T-helper 1 cell (primary cell): ENCODE measurements at places on chromosomes 6 and 20.

GRCh38 chr20:60664106-60664505 is 588.0 kb upstream of the CDH4 start:
- no peak for DNase-seq

DNA sequence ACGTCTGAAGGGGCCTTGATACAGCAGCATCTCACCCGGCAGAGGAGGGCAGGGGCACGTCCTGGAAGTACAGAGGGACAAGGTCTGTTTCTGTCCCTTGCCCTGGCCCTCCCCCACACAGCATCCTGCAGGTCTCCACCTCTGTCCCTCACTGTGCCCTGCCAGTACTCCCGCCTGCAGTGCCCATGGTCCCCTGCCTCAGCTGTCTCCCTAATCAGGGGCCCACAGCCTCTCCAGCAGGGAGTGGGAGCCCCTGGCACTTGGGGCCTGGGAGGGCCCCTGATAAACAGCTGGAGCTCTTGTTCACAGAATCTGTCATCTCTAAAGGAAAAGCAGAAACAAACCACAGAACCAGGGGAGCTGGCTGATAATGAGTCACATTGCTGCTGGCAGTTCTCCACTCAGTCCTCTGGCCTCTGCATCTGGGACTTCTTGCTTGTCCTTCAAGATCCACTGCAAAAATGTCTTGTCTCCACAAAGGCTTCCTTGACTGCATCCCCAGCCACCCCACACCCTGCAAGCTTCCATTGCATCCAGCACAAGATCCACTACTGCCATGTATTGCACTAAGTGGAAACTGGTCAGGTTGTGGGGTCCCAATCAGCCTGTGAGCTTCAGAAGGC is 33.2 kb upstream of the TAF8 start:
- no peak for DNase-seq

GRCh38 chr6:155880900-155881299 is 425.3 kb upstream of the NOX3 start:
- no peak for DNase-seq

- DNase-seq = peak; percentile 80
These were observed 93.4 kb upstream of the ASF1A start for GRCh38 chr6:118800394-118801071.

DNA sequence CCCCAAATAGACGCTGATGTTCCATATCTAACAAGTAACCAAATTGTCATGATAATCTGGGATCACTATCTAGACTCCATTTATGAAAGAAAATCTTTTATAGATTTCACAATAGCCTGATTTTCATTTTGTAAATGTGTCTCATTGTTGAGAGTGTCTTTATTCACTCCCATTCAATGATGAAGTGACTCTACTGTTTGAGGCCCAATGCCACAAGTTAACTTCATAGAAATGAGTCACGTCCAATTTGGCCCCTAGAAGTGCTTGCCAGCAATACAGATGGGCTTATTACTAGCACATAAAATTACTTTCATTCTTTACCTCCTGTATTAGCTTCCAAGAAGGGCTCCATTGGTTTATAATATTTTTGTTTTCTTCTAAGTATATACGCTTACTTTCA is 6.3 kb downstream of the IPCEF1 start:
- no peak for DNase-seq

GRCh38 chr20:61684583-61685235 is 381.0 kb downstream of the TAF4 start:
- no peak for DNase-seq

GRCh38 chr20:21101932-21102575 is 4.1 kb downstream of the LINC00237 start:
- no peak for DNase-seq

DNA sequence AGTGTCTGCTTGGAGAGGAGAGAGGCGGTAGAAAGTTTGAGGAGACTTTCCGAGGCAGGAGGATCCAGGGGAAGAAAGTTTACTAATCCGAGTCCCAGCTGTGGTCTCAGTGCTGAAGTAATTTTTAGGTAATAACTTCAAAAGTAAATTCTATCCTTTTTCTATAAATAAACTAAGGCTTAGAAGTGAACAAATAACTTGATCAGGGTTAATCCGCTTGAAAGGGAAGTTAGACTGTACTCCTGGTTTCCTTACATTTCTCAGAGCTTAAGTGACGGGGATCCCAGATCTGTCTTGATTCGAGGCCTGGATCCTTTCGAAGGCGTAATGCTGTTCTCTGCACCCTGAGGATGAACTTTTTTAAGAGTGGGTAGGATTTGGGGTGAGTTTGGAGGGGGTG is 2.6 kb downstream of the STK35 start:
- no peak for DNase-seq

DNA sequence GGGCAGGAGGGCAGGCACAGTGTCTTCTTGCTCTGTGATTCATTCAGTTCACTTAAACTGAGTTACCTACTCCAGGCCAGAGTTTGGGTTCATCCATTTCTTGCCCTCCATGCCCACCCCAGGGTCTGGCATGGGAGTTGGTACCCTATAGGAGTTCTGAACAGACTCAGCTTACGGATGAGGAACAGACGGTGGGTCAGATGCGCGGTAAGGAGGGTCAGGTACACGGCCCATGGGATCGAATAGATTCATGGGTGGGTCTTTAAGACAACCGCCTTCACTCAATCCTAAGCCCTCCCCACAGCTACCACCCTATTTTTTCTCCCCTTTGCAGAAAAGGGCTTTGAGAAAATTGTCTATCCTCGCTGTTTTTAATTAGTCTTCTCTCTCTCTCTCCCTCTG is 13.1 kb upstream of the TRIB3 start:
- no peak for DNase-seq

- DNase-seq = no peak
These were observed 39.9 kb upstream of the DST start for GRCh38 chr6:56682635-56683034.

GRCh38 chr20:4342609-4343008 is 327.3 kb upstream of the RNF24 start:
- no peak for DNase-seq

- no peak for DNase-seq
These were observed 129.5 kb upstream of the SULF2 start for GRCh38 chr20:47914792-47915191.

DNA sequence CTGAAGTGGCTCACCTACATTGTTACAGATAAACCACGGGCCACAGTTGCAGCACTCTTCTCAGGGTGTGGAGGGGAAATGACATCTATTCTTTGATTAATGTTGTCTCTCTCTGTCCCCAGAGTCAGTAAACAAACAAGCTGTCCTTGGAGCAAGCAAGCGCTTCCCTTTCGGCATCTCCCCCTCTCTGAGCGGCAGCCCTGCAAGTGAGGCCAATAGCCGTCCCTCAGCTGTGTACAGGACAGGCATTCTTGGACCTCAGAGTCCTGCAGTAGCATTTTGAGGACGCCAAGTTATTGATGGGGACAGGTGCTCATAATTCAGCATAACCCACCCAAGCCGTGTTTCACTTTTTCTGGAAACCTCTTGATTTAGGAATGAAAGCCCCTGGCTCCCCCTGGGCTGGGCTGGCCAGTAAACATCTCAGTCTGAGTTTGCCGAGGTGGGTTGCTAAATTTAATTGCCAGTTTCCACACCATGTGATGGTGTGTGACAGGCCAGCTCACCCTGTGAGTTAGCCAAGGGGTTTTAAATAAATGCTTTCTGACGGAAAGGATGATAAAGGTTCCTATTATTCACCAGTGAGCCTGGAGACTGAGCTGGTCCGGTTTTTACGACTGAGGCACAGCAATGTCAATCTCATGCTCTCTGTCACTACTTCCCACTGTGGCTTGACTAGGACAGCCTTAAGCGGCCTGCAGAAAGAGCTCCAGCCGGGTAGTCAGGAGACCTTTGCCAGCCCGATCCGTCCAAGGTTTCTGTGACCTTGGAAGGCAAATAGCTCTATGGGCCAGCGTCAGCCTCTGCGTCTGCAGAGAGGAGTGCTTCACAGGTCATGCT is 214.8 kb upstream of the RREB1 start:
- no peak for DNase-seq

DNA sequence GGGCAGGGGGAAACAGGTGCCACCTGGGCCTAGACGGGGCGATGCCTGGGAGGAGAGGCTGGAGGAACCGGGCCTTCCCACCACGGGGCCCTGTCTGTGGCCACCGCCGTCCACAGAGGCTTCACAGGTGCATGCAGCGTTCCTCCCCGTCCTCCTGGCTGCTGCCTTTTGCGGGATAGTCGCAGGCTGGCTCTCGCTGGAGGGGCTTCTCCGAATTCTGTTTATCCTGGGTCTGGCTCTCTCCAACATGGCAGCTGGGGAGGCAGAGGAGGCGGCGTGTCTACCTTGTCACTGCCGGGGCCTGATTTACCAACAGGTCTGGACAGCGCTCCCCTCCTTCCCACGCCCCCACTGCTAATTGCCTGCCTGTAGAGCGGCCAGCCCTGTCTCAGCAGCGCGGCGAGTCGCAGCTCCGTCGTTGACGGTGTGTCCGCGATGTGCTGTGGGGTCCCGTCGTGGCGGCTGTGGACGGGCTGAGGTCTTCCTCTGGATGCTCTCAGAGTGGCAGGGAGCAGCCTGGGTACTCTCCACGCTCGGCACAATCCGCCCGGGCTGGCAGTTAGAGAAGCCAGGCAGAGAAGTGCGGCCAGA is 262.9 kb downstream of the TAF4 start:
- no peak for DNase-seq

DNA sequence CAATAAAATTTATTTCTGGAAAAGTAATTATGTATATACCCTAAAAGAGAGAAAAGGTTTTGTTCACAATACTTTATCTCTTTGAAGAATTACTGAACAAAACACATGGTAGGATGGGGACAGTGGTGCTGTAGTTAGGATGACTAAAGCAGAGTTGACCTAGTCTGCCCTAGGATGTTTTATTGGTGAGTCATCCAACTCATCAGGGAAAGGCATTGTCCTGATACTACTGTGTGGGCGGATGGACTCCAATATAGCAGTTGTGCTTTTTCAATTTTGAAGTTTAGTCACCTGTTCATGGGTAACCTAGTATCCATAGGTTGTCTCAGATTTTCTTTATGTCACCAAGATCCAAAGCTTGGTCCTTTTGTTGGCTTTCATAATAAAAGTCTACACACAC is 53.3 kb upstream of the EYS start:
- no peak for DNase-seq

- DNase-seq = no peak
These were observed 23.2 kb upstream of the PTCHD4 start for GRCh38 chr6:48134246-48134645.

GRCh38 chr6:27582928-27583725 is 110.2 kb upstream of the ZNF184 start:
- no peak for DNase-seq

DNA sequence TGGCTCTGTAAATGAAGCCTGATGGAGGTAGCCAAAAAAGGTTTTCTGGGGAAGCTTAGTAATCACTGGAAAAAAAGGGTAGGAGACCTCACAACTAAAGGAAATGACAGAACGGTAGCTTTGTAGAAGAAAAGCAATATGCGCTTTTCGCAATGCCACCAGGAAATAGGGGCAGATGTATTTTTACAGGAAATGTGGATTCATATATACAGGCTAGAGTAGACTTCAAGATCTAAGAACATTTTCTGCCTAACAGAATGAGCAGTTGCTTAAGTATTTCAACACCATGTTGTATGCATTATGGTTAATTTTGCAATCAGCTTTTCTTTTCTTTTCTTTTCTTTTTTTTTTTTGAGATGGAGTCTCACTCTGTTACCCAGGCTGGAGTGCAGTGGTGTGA is 219.6 kb downstream of the CD83 start:
- DNase-seq = no peak

DNA sequence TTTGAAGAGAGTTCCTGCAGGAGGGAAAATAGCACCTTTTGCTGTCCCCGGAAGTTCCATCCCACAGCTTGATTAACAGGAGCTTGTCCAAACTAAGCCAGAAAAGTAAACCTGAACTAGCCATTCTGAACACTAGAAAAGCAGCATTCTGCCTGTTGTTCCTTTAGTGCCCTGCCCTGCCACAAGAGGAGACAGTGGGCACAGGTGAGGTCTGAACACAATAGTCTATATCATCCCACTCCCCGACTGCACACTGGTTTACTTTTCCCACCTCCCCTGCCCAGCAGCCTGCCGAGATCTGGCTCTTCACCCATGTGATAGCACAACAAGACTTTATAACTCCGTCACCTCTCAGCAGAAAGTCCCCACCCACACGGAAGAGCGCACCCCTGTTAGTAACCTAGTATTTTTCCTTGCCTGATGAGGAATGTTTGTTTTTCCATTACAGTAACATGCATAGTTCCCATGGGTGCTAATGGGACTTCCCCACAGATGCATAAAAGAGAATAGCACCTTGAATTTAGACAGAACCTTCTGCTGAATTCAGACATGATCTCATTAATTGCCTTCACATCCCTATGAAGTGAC is 59.7 kb downstream of the TFAP2A start:
- DNase-seq = no peak

- DNase-seq = no peak
These were observed 307.2 kb downstream of the FRK start for GRCh38 chr6:115753446-115753845.

DNA sequence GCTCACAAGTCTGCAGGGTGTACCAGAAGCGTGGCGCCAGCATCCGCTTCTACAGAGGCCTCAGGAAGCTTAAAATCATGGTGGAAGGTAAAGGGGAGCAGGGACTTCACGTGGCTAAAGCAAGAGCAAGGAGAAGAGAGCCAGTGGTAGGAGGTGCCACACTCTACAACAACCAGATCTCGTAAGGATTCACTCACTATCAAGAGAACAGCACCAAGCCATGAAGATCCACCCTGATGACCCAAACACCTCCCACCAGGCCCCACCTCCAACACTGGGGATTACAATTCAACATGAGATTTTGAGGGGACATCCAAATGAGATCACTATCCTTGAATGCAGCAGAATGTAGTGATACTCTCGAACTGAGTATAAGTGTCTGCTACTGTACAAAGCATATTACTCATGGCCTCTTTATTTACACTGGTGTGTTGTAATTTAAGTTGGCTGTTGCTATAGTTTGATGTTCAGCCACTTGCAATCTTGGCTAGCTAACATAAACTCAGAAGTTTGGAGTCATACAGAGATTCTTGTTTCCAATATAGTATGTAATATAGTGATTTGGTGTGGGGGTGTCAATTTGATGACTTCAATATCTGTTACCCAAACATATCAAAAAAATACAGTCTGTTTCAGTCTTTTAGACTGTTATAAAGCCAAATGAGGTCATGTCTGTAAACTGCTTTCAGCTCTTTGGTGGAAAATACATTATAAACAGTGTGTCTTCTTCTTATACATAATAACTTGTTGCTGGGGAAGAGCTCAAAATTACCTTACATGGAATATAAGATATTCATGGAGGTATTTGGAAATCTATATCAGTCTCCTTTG is 39.4 kb upstream of the MYLIP start:
- DNase-seq = no peak

DNA sequence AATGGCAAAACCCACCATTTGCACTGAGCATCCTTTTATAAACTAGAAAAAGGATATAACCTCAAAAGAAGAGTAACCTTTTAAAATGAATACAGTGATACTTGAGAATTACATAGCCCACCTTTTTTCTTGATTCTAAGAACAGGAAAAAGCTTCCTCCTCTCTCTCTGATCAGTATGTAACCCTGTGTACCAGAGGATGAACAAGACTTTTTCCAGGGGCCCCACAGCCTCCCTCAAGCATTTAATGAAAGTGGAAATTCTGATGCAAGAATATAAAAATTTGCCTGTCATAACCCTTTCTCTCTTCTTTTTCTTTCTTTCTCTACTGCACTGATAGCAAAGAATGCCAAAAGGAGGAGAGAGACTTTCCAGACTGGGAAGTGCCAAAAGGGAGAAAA is 64.2 kb upstream of the BTN3A2 start:
- no peak for DNase-seq

GRCh38 chr6:26222571-26222970 is 135.3 kb downstream of the HFE start:
- no peak for DNase-seq

- no peak for DNase-seq
These were observed 14.1 kb upstream of the OSER1 start for GRCh38 chr20:44224637-44225036.

GRCh38 chr6:53582963-53583362 is 38.1 kb upstream of the GCLC start:
- no peak for DNase-seq
